Activated CD4-positive, alpha-beta memory T cell treated with anti-CD3 and anti-CD28 coated beads for 36 hours (primary cell): ENCODE measurements at places on chromosomes 4 and X.

DNA sequence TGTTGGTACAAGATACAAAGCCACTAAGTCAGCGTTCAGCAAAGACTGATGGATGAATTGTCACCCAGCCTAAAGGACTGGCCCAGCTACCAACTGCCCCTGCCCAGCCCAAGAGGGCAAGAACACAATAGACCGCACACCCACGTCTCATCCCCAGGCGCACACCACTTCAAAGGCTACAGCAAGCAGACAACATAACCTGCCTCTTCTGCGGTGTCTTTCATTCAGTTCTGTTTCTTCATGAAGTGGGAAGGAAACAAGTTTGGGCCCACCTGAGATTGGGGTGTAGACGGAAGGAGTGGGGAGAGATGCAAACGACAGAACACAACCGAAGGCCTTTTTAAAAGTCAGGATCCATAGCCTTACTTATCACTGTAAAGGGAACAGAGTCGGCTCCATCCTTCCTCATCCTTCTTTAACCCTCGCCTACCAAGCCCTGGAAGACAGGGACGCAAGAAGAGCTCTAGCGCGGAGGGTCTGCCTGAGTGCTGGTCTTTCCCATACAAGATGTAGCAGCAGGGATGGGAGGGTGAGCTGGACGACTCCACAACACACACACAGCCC is 691 bp downstream of the SCARB2 start:
- peak overlapping the region; percentile 68 for H3K4me3 ChIP-seq
- peak; percentile 67 for DNase-seq
- peaks cover 30% of the 10 kb centered on the region for H3K4me1 ChIP-seq
- H3K27ac ChIP-seq = peak overlapping the region; percentile 44

DNA sequence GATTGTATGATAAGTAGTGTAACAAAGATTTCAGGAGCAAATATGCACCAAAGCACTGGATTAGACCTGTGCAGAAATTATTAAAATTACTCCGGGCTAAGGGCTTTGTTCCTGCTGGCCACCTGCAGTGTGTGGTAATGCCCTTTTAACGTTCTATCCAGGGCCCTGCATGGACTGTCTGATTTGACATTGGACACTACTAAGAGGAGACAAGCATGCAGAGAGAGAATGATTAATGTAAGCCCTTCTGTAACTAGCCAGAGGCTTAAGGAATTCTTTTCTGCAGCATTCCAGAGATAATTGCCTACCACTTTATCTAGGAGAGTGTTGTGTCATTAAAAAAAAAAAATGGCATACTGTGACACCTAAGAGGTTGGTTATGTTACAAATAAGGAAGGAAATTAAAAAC is 117.0 kb downstream of the PCDH7 start:
- no peak for DNase-seq
- H3K27ac ChIP-seq = no peak overlapping the region
- no peaks in the 10 kb centered on the region for H3K4me1 ChIP-seq
- H3K36me3 ChIP-seq = no peaks in the 10 kb centered on the region
- no peaks in the 10 kb centered on the region for H3K27me3 ChIP-seq
- H3K4me3 ChIP-seq = no peak overlapping the region

DNA sequence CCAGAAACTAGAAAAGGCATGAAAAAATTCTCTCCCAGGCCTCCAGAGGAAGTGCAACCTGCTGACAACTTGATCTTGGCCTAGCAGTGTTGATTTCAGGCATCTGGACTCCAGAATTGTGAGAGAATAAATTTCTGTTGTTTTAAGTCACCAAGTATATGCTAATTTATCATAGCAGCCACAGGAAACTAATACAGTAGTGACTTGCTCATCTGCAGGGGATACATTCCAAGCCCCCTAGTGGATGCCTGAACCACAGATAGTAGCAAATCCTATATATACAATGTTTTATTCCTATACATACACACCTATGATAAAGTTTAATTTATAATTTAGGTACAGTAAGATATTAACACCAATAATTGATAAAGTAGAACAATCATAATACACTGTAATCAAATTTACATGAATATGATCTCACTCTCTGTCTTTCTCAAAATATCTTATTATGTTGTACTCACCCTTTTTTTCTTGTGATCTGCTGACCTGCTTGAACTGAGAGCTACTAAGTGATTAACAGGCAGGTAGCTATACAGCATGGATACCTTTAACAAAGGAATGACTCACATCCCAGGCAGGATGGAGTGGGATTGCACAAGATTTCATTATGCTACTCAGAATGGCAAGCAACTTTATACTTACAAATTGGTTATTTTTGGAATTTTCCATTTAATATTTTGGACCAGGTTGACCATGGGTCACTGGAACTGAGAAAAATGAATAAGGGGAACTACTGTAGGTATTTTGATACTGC is 501.1 kb downstream of the KCNIP4 start:
- DNase-seq = no peak
- no peak overlapping the region for H3K4me3 ChIP-seq
- no peaks in the 10 kb centered on the region for H3K4me1 ChIP-seq

DNA sequence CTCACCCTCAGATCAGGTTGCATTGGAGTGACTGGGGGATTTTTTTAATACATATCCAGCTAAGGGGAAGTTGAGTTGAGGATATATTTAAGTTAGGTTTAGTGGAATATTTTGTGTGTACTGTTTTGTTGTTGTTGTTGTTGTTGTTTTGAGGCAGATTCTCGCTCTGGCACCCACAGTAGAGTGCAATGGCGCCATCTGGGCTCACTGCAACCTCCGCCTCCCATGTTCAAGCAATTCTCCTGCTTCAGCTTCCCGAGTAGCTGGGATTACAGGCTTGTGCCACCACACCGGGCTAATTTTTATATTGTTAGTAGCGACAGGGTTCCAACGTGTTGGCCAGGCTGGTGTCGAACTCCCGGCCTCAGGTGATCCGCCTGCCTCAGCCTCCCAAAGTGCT is 38.6 kb upstream of the ATP6AP2 start:
- no peak for DNase-seq
- no peak overlapping the region for H3K27ac ChIP-seq
- no peak overlapping the region for H3K4me3 ChIP-seq
- peaks cover 22% of the 10 kb centered on the region for H3K4me1 ChIP-seq

DNA sequence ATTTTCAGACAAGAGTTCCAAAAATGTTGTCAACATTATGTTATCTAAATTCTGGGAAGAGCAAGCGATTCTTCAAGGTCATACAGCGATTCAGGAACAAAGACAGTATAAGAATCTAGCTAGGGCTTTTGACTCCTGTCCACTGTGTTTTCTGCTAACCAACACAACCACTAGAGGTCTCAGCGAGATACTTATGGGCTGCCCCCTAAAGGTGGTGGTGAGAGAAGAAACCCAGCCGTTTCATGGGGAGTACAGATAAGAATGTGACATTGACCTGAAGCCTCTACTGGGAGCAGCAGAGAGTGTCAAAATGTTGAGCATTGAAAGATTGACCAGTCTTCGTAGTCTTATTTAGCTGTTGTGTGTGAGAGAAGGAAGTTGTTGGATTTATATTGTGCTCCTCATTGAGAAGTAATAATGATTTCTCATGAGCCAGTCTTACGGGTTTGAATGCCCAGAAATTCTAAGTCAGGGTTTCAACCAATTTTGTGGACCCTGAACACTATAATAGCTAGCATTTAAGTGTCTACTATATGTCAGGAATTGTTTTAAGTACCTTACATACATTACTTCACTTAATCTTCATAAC is 168.3 kb downstream of the SPRY1 start:
- no peaks in the 10 kb centered on the region for H3K4me1 ChIP-seq
- peak; percentile 52 for DNase-seq
- peaks cover 5% of the 10 kb centered on the region for H3K27me3 ChIP-seq
- H3K36me3 ChIP-seq = no peaks in the 10 kb centered on the region
- H3K27ac ChIP-seq = no peak overlapping the region

DNA sequence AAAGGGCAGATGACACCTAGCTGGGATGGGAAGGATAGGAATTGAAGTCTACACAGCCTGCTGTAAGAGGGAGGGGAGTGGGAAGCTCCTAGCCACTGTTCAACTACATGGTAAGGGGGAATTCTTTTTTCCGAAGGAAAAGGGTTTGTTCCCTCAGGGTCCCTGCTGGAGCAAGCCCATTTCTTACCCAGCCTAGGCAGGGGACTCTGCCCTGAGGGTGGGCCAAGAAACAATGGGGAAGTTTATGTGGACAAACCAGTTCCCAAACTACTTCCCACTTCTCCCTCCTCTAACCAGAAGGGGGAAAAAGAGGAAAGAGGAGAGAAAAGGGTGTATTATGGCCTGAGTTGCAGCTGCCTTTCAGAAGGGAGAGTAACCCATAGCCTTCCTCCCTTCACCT is 13.5 kb upstream of the VSIG4 start:
- no peak for DNase-seq
- H3K4me1 ChIP-seq = peaks cover 3% of the 10 kb centered on the region
- no peak overlapping the region for H3K27ac ChIP-seq
- H3K27me3 ChIP-seq = no peaks in the 10 kb centered on the region
- H3K4me3 ChIP-seq = no peak overlapping the region
- no peaks in the 10 kb centered on the region for H3K36me3 ChIP-seq

- H3K4me1 ChIP-seq = no peaks in the 10 kb centered on the region
- H3K27me3 ChIP-seq = peaks cover 13% of the 10 kb centered on the region
These were observed 14.6 kb upstream of the DCTD start for GRCh38 chr4:182931691-182932345.

DNA sequence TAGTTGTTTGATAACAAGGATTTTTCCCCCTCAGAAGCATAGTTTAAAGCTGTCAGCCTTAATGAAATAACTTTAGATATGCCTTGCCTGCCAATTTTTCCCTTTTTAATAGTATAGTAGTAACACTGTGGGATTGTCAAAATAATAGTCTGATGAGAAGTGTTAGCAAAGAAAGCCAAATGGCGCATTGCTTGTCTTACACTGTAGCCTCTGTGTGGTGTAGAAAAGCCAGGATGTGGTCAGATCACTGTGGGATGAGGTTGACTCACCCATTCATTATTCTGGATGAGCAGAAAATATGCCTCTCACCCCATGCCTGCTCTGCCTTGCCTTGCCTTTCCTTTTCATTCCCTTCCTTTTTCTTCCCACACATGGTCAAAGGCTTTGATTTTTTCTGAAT is 257.8 kb upstream of the NRK start:
- H3K27me3 ChIP-seq = no peaks in the 10 kb centered on the region
- no peaks in the 10 kb centered on the region for H3K36me3 ChIP-seq
- no peaks in the 10 kb centered on the region for H3K4me1 ChIP-seq
- H3K4me3 ChIP-seq = no peak overlapping the region

DNA sequence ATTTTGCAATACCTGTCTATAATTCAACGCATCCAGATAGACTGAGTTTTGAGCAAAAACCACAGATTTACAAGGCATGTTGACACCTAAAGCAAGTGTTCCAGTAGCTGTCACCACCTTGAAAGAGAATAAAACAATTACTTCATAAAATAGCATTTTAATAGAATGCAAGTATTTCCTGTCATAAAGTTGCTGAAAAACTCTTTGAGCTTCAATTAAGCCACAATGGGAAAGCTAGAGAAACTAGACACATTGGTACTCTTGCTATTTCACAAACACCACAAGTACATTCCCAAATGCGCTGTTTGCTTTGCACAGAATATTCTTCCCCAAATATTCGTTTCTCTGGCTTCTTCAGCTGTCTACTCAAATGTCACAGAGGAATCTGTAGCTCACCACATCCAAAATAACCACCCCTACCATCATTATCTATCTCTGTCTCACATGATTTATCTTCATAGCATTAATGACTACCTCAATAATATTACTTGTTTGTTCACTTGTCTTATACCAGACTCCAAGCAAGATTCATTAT is 70.3 kb downstream of the DDX60 start:
- no peaks in the 10 kb centered on the region for H3K27me3 ChIP-seq
- DNase-seq = no peak
- no peak overlapping the region for H3K27ac ChIP-seq
- H3K4me3 ChIP-seq = no peak overlapping the region
- peaks cover 48% of the 10 kb centered on the region for H3K36me3 ChIP-seq

DNA sequence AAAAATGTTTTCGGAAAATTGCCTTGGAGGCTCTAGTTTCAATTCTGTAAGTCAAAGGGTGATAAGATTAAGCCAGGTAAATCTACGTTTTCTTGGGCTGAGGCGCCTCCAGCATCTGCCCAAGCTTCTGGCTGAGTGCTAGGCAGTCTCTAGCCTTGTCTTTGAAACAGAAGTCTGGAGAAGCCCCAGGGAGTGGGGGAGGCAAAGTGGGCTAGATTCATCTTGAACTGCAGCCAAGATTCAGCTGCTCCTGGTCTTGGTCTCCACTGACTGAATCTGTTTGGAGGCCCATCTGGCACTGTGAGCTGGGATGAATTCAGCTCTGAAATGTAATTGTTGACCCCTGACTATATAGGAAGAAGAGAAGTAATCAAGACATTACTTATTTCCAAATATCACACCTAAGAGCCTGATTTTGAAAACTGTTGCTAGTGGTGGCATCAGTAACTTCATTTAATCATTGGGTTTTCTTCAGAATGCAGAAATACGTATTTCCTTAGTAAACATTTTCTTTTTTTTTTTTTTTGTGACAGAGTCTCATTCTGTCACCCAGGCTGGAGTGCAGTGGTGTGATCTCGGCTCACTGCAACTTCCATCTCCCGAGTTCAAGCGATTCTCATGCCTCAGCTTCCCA is 187.3 kb upstream of the LEF1 start:
- no peak overlapping the region for H3K4me3 ChIP-seq
- peaks cover 58% of the 10 kb centered on the region for H3K4me1 ChIP-seq
- H3K27ac ChIP-seq = peak overlapping the region; percentile 55

DNA sequence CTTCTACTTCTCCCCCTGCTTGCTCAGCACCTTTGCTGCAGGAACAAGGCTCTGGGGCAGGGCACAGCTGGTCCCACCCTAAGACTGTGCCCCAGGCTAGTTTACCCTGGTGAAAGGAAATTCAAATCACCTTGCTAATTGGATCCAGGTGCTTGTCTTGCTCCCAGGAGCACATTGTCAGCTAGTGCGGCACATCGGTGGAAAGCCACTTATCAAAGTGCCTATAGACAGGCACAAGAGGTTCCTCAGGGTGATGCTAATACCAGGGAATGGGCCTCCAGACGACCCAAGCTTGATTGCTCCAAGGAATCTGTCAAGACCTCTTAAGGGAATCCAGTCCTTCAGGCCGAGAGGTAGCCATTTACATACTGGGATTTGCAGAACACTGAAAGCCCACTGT is 64.5 kb upstream of the PRPS1 start:
- H3K36me3 ChIP-seq = no peaks in the 10 kb centered on the region
- no peak overlapping the region for H3K27ac ChIP-seq
- peaks cover 2% of the 10 kb centered on the region for H3K27me3 ChIP-seq
- no peak for DNase-seq

GRCh38 chr4:73673286-73673685 is 53.0 kb upstream of the RASSF6 start:
- no peak for DNase-seq
- H3K4me1 ChIP-seq = no peaks in the 10 kb centered on the region
- H3K27ac ChIP-seq = no peak overlapping the region
- no peak overlapping the region for H3K4me3 ChIP-seq

DNA sequence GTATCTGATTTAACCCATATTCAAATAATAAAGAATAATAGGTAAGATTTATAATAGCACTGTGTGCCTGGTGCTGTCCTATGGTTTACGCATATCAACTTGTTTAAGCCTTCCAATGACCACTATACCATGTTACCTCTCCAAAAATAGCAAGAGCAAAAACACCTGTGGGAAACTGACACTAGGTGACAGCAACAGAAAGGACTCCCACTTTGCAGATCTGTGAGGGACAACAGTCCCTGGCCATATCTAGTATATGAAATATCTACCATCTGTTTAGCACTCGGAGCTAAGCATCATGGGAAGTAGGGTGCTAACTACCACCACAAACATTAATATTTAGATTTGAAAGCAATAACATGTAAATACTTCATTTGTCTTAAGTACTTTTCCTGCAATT is 55.7 kb upstream of the TXK start:
- H3K36me3 ChIP-seq = no peaks in the 10 kb centered on the region
- no peak overlapping the region for H3K27ac ChIP-seq
- no peaks in the 10 kb centered on the region for H3K4me1 ChIP-seq
- DNase-seq = no peak

GRCh38 chr4:118842055-118842454 is 6.1 kb upstream of the SEC24D start:
- no peak for DNase-seq
- no peak overlapping the region for H3K4me3 ChIP-seq
- no peaks in the 10 kb centered on the region for H3K36me3 ChIP-seq
